Nephron progenitor cell (in vitro differentiated cells): ENCODE measurements at places on chromosomes 7 and 10.

- no peak for DNase-seq
These were observed 33.1 kb downstream of the ASB13 start for GRCh38 chr10:5633166-5633749.

DNA sequence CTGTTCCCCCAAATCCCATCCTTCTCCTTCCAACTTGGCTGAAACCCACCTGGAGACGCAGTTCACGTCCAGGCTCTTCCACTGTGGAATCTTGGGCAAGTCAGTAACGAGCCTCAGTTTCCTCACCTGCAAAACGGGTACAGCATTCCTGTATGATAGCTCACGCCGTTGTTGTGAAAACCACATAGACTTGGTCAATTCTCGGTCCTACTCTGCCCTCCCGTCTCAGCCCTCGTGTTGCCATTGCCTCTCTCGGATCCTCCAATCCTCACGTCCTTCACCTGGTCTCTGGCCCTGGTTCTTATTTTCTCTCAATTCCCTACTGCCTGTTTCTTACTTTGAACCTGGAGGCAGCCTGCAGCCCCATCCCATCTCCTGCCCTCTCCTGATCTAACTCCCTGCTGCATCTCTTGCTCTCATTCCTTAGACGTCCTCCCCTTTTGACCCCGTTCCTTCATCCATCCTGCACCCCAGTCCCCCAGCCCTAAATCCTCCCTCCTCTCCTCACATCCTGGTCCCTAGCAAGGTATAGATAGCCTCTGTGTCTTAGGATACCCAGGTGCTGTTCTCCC, 2.0 kb upstream of the MUC12 start:
- no peak for DNase-seq

GRCh38 chr7:111006691-111007090, 84.2 kb upstream of the LRRN3 start:
- no peak for DNase-seq

GRCh38 chr10:5905854-5906507, 15.9 kb downstream of the FBH1 start:
- no peak for DNase-seq

- no peak for DNase-seq
These were observed 99.6 kb upstream of the CCNY start for GRCh38 chr10:35236739-35237138.

DNA sequence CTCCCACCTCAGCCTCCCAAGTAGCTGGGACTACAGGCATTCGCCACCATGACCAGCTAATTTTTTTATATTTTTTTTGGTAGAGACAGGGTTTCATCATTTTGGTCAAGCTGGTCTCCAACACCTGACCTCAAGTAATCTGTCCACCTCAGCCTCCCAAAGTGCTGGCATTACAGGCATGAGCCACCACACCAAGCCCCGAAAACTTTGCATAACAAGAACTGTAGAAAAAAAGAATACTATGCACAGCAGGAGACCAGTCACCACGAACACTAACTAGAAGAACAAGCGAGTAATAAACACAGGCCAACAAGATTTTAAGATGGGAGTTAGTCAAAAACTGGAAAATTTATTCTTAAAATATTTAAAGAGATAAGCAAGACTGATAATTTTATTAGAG, 447.0 kb downstream of the ETV1 start:
- no peak for DNase-seq

DNA sequence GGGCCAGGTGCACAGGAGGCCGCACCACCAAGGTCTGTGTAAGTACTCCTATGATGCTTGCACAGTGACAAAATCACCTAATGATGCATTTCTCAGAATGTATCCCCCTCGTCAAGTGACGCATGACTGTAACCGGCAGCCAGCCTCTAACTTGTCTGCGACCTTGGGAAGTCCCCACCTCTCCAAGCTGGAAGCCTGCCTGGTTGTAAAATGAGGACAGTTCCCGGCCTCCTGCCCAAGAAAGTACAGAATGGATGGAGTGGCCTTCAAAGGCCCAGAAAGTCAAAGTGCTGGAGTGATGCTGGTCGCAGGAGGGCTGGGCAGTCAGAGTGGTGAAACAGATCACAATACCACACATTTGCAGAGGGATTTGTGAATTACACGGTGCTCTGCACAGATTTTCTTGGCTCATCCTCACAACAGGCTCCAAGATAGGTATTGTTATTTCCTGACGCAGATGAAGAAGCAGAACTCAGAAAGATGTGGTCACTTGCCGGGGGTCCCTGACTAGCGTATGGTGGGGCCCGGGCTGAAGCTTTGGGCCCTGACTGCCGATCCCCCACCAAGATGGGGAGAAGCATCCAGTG, 22.8 kb downstream of the SPOCK2 start:
- no peak for DNase-seq

DNA sequence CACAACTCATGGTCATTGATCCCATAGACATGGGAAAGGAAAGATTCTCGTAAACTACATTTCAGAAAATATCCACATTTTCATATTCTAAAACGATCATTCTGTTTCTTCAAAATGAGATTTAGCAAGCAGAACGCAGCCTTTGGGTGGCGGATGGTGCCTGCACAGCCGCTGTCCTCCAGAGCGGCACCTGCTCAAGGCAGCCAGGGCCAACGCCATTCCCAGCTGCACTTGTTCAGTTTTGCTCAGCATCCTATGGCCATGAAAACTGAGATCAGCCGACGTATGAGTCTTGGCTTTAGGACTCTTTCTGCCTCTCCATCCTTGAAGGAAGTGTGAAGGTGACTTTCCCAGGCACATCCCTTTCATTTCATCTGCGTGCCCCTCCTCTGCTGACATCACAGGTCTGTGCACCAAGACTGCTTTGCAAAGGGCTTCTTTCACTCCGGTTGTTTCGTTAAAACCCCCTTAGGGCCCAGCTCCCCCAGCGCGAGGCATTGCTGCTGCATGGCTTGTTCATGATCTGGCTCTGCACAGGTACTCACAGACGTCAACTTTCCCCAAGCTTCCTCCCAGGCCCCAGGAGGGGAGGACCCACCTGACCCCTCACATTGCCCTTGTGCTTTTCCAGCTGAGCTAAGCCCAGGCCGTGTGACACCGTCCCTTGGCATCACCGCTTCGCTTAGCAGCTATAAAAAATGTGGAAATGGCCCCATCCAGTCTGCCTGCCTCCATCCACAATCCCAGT, 37.2 kb downstream of the TCERG1L start:
- DNase-seq, result no peak

GRCh38 chr10:24156686-24157085, 52.3 kb upstream of the KIAA1217 start:
- no peak for DNase-seq

DNA sequence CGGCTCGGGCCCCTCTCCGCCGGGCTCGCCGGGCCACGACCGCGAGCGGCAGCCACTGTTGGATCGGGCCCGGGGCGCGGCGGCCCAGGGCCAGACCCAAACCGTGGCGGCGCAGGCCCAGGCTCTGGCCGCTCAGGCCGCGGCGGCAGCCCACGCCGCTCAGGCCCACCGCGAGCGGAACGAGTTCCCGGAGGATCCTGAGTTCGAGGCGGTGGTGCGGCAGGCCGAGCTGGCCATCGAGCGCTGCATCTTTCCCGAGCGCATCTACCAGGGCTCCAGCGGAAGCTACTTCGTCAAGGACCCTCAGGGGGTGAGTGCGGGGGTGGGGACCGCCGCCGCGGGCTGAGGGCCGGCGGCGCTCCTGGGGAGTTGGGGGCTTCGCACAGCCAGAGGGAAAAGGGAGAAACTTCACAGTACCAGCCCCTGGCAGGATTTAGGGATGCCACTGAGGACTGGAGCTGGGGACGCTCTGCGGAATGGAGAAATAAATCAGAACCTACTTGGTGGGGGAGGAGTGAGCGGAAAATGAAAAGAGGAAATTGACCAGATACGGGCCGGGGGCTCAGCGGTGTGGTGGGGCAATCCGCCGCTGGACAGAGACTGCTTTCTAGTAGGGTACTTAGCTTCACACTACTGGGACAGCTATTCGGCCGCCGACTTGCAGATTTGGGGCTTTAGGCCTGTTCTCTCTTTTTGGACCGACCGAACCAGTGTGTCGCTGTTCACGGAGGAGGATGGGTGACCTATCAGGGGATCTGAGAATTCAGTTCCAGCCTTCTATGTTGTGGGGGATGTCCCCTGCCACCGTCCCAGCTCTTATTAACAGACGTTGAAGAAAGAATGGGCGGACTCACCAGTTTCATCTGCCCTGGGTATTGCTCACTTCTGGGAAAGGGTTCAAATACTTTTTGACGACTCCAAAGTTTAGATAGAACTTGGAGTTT, 669 bp downstream of the PI4K2A start:
- DNase-seq, result peak; percentile 60

- DNase-seq, result no peak
These were observed 514.8 kb downstream of the TNS3 start for GRCh38 chr7:47066976-47067614.

DNA sequence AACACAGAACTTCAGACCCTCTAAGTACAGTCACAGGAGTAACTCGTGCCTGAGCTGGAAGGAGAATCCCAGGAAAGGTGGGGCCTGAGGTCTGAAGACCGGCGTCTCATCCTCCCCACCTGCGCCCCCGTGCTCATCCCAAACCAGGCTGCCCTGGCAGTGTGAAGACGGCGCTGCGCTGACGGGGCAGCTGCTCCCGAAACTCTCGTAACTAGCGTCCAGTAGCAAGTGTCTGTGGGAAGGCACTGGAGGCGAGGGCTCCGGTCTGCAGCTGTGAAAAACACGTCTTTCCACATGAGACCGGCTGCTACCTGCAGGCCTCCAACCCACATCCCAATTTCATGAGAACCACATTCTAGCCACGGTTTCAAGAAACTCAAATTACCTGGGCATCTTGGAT, 136.6 kb upstream of the RNF32 start:
- no peak for DNase-seq

- no peak for DNase-seq
These were observed 18.3 kb upstream of the AQP1 start for GRCh38 chr7:30893357-30893756.

DNA sequence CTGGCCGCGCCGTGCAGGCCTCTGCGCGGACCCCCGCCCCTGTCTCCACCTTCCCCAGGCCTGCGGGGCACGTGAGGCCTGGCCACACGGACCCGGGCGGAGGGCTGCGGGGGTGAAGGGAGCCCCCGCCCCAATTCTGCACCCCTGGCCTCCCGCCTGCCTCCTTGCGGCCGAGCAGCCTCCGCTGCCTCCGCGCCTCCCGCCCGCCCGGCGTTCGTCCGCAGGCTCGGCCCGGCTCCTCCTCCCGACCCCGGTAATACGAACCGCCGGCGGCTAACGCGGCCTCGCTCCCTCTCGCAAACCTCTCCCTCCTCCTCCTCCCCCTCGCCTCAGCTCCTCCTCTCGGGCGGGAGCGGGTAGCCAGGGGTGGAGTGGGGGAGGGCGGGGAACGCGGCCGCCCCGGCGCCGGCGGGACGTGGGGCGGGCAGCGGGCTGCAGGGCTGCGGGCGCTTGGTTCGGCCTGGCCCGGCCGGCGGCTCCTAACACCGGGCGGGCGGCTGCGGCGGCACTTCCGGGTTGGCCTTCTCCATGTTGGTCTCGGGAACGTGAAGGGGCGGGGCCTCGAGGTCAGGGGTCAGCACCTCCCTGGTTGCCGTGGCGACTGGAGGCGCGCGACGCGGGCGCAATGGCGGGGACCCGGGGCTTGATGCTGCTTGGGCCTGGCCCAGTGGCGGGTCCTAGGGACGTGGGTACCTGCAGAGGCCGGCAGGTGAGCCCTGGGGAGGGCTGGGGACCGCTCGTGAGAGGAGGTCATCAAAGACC, at the start of gene RAB11FIP2:
TSS of gene RAB11FIP2 (minus strand) at position 547 of the 762 bp plus-strand sequence. CDS start 778 bp downstream, outside the sequence.
- DNase-seq, result peak; percentile 98

- DNase-seq, result no peak
These were observed 19.6 kb upstream of the TLX1 start for GRCh38 chr10:101111547-101111946.

GRCh38 chr7:1028775-1029636, 15.3 kb upstream of the GPR146 start:
- no peak for DNase-seq

DNA sequence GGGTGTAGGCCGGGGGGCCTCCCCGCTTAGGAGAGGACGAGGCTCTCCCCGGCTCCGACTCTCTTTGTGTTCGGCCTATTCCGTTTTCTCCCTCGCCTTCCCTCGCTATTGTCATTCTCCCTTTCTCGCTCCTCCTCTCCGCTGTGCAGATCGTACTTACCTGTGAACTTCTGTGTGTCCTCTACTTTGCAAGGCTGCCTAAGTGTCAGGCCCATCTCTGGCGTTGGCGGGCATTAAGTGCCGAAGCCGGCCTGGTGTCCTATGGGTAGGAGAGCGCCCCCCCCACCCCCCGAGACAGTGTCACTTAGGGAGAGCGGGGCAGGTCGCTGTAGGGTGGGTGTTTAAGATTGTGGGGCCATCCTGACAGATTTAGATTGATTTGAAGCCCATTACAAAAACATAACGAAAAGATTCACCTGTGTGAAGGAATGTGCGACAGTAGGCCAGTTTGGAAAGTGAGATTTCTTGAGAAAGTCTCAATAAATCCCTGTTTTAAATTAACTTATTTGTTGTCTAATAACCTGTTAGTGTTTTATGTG, 579 bp downstream of the RBM33 start:
- peak; percentile 36 for DNase-seq

DNA sequence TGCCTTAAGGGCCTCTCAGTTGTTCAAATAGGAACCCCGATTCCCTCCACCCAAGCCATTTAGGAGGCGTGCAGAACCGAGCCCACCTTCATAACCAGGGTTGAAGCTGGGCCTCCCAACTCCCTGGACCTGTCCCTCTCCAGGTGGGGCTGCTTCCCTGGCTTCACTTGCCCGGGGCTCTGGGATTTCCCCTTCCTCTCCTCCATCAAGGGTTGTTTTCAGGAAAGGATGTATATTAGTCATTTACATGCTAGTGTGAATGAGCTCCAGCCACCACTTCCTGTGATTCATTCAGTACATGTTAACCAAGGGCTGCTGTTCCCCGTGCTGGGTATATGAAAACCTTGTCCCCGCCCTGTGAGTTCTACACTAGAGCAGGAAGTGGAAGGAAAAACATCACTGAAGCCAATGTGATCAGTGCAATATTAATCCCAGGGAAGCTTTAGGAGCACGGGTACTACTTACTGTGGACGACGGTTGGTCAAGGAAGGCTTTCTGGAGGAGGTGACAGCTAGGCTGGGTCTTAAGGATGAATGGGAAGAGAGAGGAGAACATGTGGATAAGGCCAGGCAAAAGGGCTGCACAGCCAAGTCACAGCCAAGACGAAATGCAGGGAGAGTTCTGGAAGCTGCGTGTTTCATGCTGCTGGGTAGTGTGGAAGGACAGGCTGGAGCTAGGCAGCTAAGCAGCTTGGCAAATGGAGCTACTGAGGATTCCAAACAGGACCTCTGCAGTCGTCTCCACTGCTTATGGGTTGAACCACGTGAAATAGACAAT, 150.1 kb upstream of the SHH start:
- no peak for DNase-seq

GRCh38 chr7:41974870-41975557, 262.0 kb downstream of the GLI3 start:
- no peak for DNase-seq

- DNase-seq, result no peak
These were observed 33.6 kb downstream of the GHRHR start for GRCh38 chr7:30997316-30997715.

DNA sequence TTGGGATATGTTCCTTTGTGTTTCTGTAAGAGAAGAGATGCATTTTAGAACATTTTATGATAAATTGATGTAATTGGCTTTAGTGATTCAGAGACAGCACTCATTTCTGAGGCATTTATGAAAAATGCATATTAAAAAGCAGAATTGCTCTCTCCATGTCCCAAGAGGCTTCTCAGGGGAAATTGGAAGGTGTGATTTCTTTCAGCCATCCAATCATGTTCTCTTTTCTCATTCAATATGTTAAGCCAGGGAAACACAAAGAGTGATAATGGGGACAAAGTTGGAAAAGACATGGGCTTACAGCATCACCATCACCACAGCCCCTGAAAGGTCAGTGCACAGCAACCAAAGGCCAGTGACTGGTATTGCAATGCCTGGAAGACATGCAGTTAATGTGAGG, 129.9 kb upstream of the COL1A2 start:
- no peak for DNase-seq

GRCh38 chr10:117736655-117737054, 194.1 kb downstream of the EMX2 start:
- no peak for DNase-seq
